ENCODE measurements at places on chromosomes 6 and 20. TPM values are rescaled to one million over a fixed set of nuclear protein-coding genes. Genes with fewer than 3 reads are reported as not detected.

The SPDEF gene
- total RNA-seq: 0.69 TPM

DNA sequence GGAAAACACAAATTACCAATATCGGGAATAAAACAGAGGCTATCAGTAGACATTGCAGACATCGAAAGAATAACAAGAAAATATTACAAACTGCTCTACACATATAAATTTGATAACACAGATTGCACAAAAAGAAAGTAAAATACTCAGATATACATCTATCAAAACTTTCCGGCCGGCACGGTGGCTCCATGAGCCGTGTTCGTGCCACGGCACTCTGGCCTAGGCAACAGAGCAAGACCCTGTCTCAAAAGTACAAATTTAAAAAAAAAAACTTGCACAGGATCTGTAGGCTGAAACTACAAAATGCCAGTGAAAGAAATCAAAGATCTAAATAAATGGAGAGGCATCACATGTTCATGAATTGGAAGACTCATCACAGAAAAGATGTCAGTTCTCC lies 49.4 kb downstream of the SNX5 start:
- no peak for DNase-seq

The MOXD1 gene
- 1.0 TPM for total RNA-seq

DNA sequence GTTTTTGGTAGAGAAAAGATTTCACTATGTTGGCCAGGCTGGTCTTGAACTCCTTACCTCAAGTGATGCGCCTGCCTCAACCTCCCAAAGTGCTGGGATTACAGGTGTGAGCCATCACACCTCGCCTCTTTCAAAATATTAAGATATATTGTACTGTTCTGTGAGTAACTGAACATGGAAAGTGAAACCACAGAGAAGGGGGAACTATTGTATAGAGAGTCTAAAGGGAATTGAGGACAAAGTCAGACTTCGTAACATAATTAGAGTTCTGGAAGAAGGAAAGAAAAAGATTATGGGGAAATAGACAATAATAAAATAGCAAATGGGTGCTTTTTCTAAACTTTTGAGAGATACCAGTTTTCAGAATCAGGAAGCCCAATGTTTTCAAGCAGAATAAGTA lies 17.4 kb upstream of the AKAP7 start:
- no peak for DNase-seq

GRCh38 chr6:134529305-134529704 lies 211.4 kb upstream of the SGK1 start:
- no peak for DNase-seq

DNA sequence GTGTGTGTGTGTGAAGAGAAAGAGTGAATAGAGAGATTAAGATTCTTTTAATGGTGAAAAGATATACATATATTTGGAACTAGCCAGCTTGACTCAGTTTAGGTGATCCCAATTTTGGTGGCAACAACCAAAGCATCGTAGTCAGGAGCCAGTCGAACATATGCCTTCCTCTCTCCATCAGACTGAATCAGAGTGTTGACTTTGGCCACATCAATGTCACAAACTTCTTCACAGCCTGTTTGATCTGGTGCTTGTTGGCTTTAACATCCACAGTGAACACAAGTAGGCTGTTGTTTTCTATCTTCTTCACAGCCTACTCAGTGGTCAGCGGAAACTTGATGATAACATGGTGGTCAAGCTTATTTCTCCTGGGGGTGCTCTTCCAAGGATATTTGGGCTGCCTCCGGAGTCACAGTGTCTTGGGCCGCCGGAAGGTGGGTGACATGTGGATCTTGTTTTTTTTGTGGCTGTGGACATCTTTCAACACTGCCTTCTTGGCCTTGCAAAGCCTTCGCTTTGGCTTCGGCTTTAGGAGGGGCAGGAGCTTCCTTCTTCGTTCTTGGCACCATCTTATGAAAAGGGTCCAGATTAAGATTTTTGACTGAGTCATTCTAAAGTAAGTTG lies 3.4 kb downstream of the HLA-F start:
- no peak for DNase-seq

GRCh38 chr6:166671434-166672081 lies 44.5 kb upstream of the RPS6KA2 start:
- peak; percentile 20 for DNase-seq

DNA sequence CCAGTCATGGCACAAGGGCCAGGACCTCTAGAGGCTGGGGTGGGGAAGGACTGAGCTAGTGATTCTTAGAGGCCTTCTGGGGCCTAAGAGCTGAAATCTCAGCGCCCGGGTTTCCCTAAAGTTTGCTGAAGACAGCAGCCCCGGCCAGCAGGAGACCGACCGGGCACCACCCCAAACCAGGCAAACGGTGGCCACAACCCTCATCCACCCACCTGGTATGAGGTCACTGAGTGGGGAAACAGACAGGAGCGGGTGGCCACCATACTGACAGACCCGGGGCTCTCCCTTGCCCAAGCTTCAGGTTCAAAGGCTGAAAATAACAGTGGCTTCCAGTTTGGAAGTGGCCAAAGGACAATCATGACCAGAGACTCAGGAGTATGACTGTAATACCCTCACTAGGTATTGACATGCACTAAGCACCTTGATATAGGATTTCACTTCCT lies 35.0 kb upstream of the ID1 start:
- no peak for DNase-seq

DNA sequence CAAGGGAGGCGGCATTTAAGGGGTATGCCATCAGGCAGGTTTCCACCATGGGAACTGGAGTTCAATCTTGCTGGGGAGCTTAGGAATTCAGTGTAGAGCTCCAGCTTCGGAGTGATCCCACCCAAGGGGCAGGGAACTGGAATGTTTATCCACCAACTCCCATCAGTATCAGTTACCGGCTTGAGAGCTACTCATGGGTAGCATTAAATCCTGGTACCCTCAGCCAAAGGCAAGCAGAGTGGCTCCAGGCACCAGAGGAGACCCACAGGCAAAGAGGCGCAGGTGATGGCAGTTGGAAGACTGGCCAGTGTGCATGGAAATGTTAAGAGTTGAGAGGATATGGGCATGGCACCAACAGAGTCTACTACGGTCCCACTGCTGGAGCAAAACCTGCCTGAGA lies 14.1 kb downstream of the EDEM2 start:
- DNase-seq: no peak

- no peak for DNase-seq
Measured at GRCh38 chr6:43724354-43724753, 36.8 kb upstream of the MRPS18A start.

The FRMD1 gene
- 0.20 TPM for total RNA-seq

GRCh38 chr6:148345176-148345575 lies 2.5 kb downstream of the SASH1 start:
- no peak for DNase-seq

DNA sequence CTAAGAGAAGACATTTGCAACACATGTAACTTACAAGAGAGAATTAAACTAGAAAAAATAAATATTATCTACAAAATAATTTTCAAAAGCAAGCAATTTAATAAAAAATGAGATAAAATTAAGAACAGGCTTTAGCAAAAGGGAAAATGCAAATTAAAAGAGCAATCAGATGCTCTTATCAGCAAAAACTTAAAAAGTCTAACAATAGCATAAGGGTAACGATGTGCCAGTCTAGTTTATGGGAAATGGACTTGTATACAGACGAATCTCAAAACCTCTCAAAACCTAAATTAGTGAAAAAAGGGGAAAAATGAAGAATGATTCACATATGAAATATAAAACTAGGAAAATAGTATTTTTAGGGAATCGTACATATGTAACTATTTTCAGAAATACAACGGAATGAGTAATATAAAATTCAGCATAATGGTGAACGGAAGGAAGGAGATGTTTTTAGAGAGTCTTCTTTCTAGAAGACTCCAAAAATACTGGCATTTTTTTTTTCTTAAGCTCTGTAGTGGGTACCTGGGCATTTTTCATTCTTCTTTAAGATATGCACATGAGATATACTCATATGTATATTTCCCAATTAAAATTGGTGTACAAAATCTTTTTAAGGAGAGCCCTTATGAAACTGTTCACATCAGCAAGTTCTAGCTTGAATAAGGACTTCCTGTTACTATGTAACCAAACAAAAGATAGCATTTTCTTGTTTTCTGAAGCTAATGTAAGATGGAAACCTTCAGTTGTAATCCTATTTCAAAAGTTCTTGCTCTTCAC lies 927 bp upstream of the MANEA start:
- DNase-seq: no peak

GRCh38 chr6:150302520-150303176 lies 66.2 kb upstream of the IYD start:
- no peak for DNase-seq

The CARMIL1 gene
- 18.4 TPM for total RNA-seq

The PPARD gene
- 25.9 TPM for total RNA-seq

Data from ovary (tissue), 10 donors.